Parietal lobe (tissue), 2 donors: ENCODE measurements at places on chromosomes 3 and 15. TPM values are rescaled to one million over a fixed set of nuclear protein-coding genes. Genes with fewer than 3 reads are reported as not detected.

Gene ST8SIA2
- 150 TPM for total RNA-seq

Gene SMAD6
- 2.5 TPM for total RNA-seq

Gene EPHA3
- 208 TPM for total RNA-seq

Gene LYZL4
- not detected for total RNA-seq

Gene ADAMTSL3
- 40.4 TPM for total RNA-seq

Gene B4GALT4
- total RNA-seq: 14.7 TPM

Gene GRIP2
- total RNA-seq: 22.5 TPM

Gene KLHL40
- total RNA-seq: not detected

Gene MUC4
- not detected for total RNA-seq

Gene GOLGA8G
- not detected for total RNA-seq

Gene SOX14
- not detected for total RNA-seq

Gene CISH
- total RNA-seq: 0.63 TPM

Gene TRIM42
- total RNA-seq: not detected

Gene MYO5C
- 2.8 TPM for total RNA-seq

Gene ERICH6
- total RNA-seq: not detected

Gene SERPINI1
- 95.8 TPM for total RNA-seq

Gene RLBP1
- 2.2 TPM for total RNA-seq

Gene GPR15
- total RNA-seq: not detected

Gene GOLGA8Q
- total RNA-seq: 1.9 TPM

Gene PTX3
- 7.5 TPM for total RNA-seq

Gene KY
- total RNA-seq: 0.94 TPM

Gene LYSMD4
- 36.9 TPM for total RNA-seq

Gene HOMER2
- 61.7 TPM for total RNA-seq

Gene FETUB
- total RNA-seq: not detected

Gene ADAMTS9
- total RNA-seq: 26.0 TPM

Gene GOLGA8S
- total RNA-seq: under 0.01 TPM

Gene EFCAB12
- total RNA-seq: 0.94 TPM

Gene LRRC49
- total RNA-seq: 201 TPM

Gene GOLGA8M
- 1.3 TPM for total RNA-seq

Gene MNS1
- total RNA-seq: 2.8 TPM

Gene HRH1
- 1.9 TPM for total RNA-seq

Gene THOC7
- total RNA-seq: 36.9 TPM

Gene PROK2
- 1.9 TPM for total RNA-seq

Gene PDZRN3
- 96.4 TPM for total RNA-seq

Gene GTPBP8
- total RNA-seq: 39.4 TPM
